Keratinocyte (primary cell): ENCODE measurements at places on chromosomes 6 and 20. TPM values are rescaled to one million over a fixed set of nuclear protein-coding genes. Genes with fewer than 3 reads are reported as not detected.
A peak's percentile ranks its signal among the peaks of the same experiment; 100 is the strongest.

DNA sequence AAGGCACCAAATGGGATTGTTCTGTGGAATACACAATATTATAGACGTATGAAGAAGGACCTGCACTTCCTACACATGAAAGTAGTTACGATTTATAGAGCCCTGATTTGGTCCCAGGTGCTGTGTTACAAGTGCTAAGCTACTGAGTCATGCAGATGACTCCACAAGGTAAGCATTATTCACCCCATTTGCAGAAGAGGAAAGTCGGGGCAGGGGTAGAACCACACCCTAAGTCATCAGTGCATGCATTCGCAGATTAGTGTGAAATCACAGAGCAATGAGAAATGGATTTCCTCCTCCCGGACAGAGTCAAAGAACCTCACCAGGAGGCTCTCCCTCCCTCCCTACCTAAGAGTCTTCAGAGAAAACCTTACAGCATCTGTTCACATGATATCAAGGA lies 279.5 kb downstream of the LRFN2 start:
- no peak overlapping the region for H3K27ac ChIP-seq
- no peaks in the 10 kb centered on the region for H3K36me3 ChIP-seq
- no peaks in the 10 kb centered on the region for H3K27me3 ChIP-seq
- no peaks in the 10 kb centered on the region for H3K4me1 ChIP-seq
- DNase-seq, result no peak

The CTAGE9 gene
- polyA plus RNA-seq, result not detected in 3 replicates

GRCh38 chr6:72683797-72684196 lies 61.9 kb downstream of the KCNQ5 start:
- no peaks in the 10 kb centered on the region for H3K4me1 ChIP-seq
- H3K4me3 ChIP-seq, result no peak overlapping the region
- no peak overlapping the region for H3K27ac ChIP-seq
- no peaks in the 10 kb centered on the region for H3K27me3 ChIP-seq

GRCh38 chr6:168956884-168957730 lies 296.5 kb downstream of the THBS2 start:
- H3K27me3 ChIP-seq, result no peaks in the 10 kb centered on the region
- H3K4me3 ChIP-seq, result no peak overlapping the region
- peak; percentile 21 for DNase-seq
- H3K36me3 ChIP-seq, result no peaks in the 10 kb centered on the region
- no peak overlapping the region for H3K27ac ChIP-seq

The UST gene
- 5.0 to 6.1 TPM (median 6.0 TPM) in 3 replicates for polyA plus RNA-seq
